Activated T-cell treated with anti-CD3 and anti-CD28 coated beads, Interleukin-2, amount 50 U/mL, for 72 hours (primary cell): ENCODE measurements at places on chromosomes 4 and X. TPM values are rescaled to one million over a fixed set of nuclear protein-coding genes. Genes with fewer than 3 reads are reported as not detected.
A peak's percentile ranks its signal among the peaks of the same experiment; 100 is the strongest.

DNA sequence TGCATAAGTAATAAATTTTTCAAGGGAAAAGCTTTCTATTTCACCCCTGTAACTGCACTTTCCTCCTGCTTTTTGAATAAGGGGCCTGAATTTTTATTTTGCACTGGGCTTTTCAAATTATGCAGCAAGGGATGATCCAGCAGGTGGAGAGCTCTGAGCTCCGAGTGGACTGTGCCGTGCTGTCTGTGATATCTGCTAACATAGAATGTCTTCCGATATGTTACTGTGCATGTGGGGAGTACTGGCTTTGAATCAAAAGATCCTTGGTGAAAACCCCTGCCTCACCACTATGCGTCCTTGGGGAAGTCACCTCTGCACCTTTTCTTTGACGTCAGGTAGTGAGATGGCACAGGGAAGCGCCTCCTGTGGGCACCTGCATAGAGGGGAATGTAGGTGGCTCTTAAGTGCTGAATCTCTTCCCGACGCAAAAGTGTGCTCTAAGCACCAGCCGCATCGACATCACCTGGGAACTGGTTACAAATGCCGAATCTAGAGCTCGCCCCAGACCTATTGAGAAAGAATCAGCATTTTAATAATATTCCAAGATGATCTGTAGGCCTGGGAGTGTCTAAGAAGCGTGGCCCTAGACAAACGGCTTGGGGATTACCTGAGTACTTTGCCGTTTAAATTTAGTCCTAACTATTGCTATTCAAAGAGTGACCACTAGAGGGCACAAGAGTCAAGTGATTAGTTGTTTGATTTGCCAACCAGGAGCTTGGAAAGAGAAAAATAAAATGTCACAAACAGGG lies 19.2 kb upstream of the WFS1 start:
- H3K27ac ChIP-seq = no peak overlapping the region
- H3K36me3 ChIP-seq = no peaks in the 10 kb centered on the region
- no peaks in the 10 kb centered on the region for H3K4me1 ChIP-seq
- no peak overlapping the region for H3K4me3 ChIP-seq

DNA sequence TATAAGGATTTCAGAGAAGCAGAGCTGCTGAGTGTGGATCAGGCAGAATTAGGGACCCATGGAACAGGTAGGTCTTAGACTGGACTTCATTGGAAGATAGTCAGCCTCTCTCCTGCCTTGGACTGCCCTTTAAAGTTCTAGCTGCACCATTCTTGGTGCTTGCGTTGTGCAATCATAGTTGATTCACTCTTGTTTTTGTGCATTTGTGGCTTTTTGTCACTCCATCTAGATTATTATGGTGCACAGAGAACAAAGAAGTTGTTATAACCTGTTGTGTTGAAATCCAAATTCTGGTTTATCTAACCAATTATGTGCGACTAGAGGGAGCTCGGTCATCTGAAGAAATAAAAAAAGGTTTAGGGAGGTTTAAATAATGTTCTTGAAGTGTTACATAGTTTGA lies 59.3 kb downstream of the JADE1 start:
- peaks cover 14% of the 10 kb centered on the region for H3K4me1 ChIP-seq
- no peak overlapping the region for H3K4me3 ChIP-seq
- no peak for DNase-seq
- H3K27ac ChIP-seq = peak overlapping the region; percentile 90

DNA sequence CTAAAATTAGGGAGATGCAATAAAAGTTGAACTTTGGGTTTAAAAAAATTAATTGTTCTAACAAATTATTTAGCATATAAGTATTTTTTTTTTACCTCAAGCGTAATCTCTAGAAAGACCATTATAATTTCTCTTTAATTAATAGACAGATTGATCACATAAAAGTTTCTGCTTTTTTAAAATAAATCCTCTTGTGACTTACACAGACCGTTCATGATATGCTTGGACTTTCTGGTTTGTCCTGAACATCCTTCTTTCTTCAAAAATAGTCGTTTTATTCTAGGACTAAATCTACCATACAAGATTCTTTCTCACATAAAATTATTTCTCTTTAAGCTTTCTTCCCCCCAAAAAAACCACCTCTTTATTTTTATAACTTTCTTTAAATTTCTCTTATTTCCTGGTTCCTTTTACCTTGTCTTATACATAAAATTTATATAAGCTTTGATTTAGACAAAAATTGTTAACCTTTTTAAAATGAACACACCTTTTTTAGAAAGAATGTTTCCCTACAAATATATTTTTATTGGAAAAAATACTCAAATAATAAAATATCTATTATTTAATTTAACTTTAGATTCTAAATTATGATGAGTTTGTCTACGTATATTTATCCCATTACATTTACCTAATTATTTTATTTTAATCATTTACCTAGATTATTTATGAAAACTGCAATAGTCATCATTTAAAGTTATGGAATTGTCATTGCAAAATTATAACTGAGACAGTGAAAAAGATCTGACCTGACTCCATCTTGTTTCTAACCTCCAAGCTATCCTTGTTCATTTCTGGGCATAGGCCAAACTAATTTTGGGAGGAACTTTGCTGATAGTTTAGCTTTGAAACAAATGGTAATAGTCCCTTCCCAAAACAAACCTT lies 37.6 kb downstream of the PGRMC2 start:
- peaks cover 2% of the 10 kb centered on the region for H3K36me3 ChIP-seq
- H3K27ac ChIP-seq = no peak overlapping the region
- peaks cover 12% of the 10 kb centered on the region for H3K27me3 ChIP-seq
- H3K4me1 ChIP-seq = no peaks in the 10 kb centered on the region
- no peak overlapping the region for H3K4me3 ChIP-seq

SUV39H1 gene
- 34.8 TPM for total RNA-seq

DNA sequence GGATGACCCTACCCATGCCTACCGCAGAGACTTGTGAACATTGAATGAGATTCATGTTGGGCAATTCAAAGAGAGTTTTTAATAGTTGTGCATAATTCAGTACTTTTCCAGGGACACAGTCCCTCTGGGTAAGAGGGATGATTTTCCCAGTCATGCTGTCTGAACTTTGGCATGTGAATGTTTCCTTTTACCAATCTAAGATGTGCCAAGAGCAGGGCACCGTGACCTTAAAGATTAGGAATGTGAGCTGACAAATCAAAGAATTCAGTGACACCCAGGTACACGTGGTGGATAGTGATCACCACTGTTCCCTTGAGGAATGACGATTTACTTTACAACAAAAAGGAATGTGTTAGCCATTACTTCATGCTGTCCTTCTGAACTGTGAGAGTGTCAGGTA lies 515.6 kb downstream of the PPARGC1A start:
- DNase-seq = no peak
- H3K4me1 ChIP-seq = peaks cover 5% of the 10 kb centered on the region
- H3K4me3 ChIP-seq = no peak overlapping the region
- H3K27ac ChIP-seq = no peak overlapping the region
- no peaks in the 10 kb centered on the region for H3K27me3 ChIP-seq
